Heart left ventricle (tissue), 16 donors: ENCODE measurements at places on chromosomes 7 and 10.

DNA sequence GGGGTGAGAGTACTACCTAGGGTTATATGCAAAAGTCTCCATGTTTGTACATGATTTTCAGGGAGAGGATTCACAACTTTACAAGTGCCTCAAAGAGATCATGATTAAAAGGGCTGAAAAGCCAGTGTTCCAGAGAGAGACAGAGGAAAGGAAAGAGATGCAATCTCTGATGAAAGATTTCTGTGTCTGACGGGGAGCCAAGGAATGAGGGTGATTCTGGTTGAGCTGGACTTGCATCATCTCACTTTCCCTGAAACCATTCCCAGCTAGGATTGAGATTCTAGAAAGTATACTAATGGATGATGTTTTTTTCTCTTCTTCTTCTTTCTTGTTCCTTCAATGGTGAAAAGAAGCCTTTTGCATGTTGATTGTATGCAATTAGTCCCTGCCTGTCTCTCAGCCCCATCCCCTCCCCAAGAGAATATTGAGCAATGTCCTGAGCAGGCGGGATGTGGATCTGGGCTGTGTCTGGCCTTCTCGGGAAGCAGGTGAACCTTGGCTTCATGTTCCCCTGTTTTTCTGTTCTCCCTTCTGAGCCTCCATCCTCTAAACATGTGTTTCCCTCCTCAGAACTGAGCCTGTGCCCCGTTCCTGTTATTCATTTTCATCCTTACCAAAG is 186.1 kb downstream of the ZNF365 start:
- no peak overlapping the region for H3K4me3 ChIP-seq
- DNase-seq, result no peak
- no peaks in the 10 kb centered on the region for H3K27me3 ChIP-seq
- no peak overlapping the region for H3K27ac ChIP-seq
- no peaks in the 10 kb centered on the region for H3K36me3 ChIP-seq
- peaks cover 3% of the 10 kb centered on the region for H3K4me1 ChIP-seq

- H3K27ac ChIP-seq, result no peak overlapping the region
- H3K36me3 ChIP-seq, result no peaks in the 10 kb centered on the region
- no peaks in the 10 kb centered on the region for H3K4me1 ChIP-seq
- no peak for DNase-seq
- no peak overlapping the region for H3K4me3 ChIP-seq
These were observed 282.8 kb upstream of the MGMT start for GRCh38 chr10:129184196-129184595.

DNA sequence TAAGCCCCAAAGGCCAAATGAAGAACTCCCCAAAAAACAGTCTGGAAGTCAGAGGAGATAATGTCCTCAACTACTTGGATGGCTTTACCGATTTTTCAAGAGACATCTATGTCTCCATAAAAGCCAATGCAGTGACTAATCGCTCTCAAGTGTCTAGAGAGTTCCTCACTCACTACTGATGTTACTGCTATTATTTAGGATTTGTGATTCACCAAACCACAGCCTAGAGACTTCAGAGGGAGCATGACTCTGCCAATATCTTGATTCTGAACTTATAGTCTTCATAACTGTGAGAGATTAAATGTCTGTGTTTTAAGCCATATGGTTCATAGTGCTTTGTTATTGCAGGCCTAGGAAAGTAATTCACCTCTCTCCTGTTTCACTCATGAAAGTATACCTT is 160.2 kb downstream of the IPMK start:
- H3K27ac ChIP-seq, result no peak overlapping the region
- no peaks in the 10 kb centered on the region for H3K27me3 ChIP-seq
- DNase-seq, result no peak
- H3K36me3 ChIP-seq, result no peaks in the 10 kb centered on the region

DNA sequence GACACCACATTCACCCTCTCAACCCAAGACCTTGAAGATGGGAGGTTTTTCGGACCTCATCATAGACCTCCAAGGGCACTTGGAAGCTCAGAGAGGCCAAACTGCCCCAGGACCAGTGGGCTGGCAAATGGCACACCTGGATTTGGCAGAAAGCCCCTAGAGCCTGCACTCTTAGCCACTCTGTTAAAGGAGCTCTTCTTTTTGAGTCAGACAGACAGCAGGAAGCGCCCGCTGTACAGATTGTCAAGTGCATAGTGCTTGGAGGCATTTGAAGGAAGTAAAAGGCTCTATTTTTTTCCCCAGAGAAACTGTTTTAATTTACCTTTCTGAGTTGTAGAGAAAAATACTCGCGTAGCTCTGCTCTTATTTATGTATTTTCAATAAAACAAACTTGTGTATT is 408.6 kb upstream of the GALNT17 start:
- H3K4me3 ChIP-seq, result no peak overlapping the region
- DNase-seq, result no peak
- no peak overlapping the region for H3K27ac ChIP-seq
- no peaks in the 10 kb centered on the region for H3K27me3 ChIP-seq

DNA sequence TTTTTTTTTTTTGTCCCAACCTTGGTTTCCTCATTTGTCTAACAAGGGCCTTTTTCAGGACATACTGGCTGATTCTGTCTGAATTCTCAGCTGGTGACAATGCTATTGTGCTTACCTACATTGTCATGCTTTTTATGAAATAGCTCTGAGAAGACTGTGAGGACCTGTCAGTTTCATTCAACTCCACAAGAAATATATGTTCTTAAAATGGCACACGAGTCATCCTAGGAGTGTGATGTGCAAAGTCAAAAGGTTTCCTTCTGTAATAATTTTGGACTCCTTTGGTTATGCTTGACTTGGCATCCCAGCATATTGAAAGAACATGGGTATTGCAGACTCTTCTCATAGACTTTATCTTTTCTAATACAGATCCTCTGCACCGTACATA is 316.0 kb downstream of the GFRA1 start:
- H3K27me3 ChIP-seq, result no peaks in the 10 kb centered on the region
- no peaks in the 10 kb centered on the region for H3K4me1 ChIP-seq
- no peak overlapping the region for H3K4me3 ChIP-seq

GRCh38 chr7:22579961-22580360 is 80.0 kb upstream of the STEAP1B start:
- no peak overlapping the region for H3K4me3 ChIP-seq
- DNase-seq, result no peak
- no peaks in the 10 kb centered on the region for H3K36me3 ChIP-seq
- H3K4me1 ChIP-seq, result peaks cover 16% of the 10 kb centered on the region
- H3K27ac ChIP-seq, result no peak overlapping the region

- DNase-seq, result no peak
- H3K4me3 ChIP-seq, result no peak overlapping the region
- no peaks in the 10 kb centered on the region for H3K27me3 ChIP-seq
- H3K27ac ChIP-seq, result no peak overlapping the region
These were observed 67.0 kb downstream of the IMMP2L start for GRCh38 chr7:111495173-111495810.

- H3K27ac ChIP-seq, result no peak overlapping the region
- no peak for DNase-seq
- H3K4me1 ChIP-seq, result no peaks in the 10 kb centered on the region
- H3K36me3 ChIP-seq, result no peaks in the 10 kb centered on the region
- no peak overlapping the region for H3K4me3 ChIP-seq
These were observed 343.2 kb upstream of the TMEM229A start for GRCh38 chr7:124376111-124376510.

- no peaks in the 10 kb centered on the region for H3K36me3 ChIP-seq
- DNase-seq, result no peak
- peaks cover 20% of the 10 kb centered on the region for H3K4me1 ChIP-seq
These were observed 5.8 kb upstream of the KCNH2 start for GRCh38 chr7:150983893-150984368.

DNA sequence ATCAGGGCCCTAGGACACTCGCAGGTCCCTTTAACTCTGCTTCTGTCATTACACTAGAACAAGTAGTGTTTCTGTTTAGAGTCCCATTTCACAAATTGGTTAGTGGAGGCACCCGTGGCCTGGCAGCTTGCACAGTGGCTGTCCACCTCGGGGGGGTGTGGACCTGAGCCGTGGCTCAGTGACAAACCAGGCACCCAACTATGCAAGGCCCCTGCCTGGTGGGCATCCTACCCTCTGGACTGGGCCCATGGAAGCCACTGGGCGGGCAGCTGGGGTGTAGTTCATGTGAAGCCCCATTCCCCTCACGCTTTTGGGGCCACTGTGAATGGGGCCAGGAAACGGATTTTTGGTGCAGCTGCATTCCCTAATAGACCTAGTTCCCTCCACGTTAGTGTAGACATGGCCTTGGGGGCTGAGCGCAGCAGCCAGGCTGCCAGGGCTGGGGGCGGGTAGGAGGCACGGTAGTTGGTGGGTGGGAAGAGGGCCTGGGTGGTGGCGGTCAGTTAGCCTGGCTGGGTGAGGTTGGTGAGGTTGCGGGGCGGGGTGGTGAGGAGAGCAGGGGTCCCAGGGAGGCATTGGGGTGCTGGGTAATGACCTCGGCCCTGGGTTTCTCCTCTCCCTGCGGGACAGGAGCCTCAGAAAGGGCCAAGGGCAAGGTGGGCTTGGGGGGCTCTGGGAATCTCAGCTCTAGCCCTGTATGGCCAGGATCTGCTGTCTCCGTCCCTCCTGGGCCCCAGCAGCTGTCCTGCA is 18.7 kb downstream of the ZNF316 start:
- peaks cover 38% of the 10 kb centered on the region for H3K36me3 ChIP-seq
- DNase-seq, result no peak
- H3K4me1 ChIP-seq, result no peaks in the 10 kb centered on the region
- no peaks in the 10 kb centered on the region for H3K27me3 ChIP-seq
- no peak overlapping the region for H3K27ac ChIP-seq
- no peak overlapping the region for H3K4me3 ChIP-seq

DNA sequence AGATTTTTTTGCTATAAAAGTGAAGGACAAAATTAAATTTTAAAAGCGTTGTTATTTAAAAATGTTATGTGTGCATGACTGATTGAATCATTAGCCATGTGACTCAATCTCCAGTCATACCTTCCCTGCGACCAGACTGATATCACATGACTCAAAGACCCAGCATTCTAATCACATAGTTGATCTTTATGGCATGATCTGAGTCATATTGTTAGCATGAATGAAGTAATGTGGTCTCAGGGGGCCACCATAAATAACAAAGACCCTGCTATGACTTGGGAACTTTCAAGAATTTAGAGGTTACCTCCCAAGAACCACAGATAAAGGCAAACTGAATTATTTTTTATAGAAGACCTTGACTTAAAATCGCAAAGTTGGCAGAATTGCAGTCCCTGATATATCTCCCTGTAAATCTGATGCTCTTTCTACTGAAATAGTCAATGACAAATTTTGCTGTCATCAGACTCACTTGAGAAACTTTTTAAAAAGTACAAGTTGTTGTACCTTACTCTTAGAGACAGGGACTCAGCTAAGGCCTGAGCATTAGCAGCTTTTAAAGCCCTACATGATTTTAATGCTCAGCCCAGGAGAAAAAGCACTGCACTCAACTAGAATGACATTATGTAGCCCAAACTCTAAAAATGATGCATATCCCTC is 717.3 kb downstream of the XPNPEP1 start:
- no peaks in the 10 kb centered on the region for H3K36me3 ChIP-seq
- no peak overlapping the region for H3K27ac ChIP-seq
- DNase-seq, result no peak
- no peaks in the 10 kb centered on the region for H3K27me3 ChIP-seq
- no peaks in the 10 kb centered on the region for H3K4me1 ChIP-seq

DNA sequence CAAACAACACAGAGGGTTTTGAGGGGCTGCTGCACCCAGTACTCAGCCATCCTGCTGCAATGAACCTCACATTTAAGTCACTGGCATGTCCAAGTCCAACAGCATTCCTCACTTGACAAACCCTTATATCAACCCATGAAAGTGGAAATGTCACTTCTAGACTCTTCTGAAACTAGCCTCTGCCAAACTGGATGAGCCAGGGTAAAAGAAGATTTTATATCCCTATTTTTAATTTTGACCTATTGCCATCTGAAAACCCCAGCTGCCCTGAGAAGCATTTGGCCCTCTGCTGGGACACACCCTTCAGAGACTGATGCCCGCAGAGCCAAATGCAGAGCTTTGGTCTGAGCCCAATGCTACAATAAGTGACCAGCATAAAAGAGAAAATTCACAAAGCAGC is 201.1 kb downstream of the ANK3 start:
- H3K27ac ChIP-seq, result peak overlapping the region; percentile 36
- H3K4me3 ChIP-seq, result no peak overlapping the region
- no peaks in the 10 kb centered on the region for H3K36me3 ChIP-seq
- H3K27me3 ChIP-seq, result no peaks in the 10 kb centered on the region
- H3K4me1 ChIP-seq, result no peaks in the 10 kb centered on the region

DNA sequence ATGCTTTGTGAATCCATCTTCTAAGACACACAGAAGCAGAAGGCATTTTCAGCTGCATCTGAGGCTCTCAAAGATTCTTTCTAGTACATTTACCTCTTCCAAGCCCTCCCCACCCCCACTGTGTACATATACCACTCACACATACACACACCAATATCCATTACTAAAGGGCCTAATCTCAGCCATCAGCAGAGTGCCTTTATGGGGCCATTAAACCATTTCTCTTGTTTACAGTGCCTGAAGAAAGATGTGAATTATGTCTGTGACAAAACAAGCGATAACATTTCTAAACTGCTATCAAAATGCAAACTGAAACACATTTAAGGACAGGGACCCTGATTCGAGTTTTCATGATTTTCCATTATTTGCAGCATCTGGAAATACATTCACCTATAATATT is 40.0 kb downstream of the ETV1 start:
- no peaks in the 10 kb centered on the region for H3K36me3 ChIP-seq
- H3K27ac ChIP-seq, result no peak overlapping the region
- no peaks in the 10 kb centered on the region for H3K4me1 ChIP-seq
- H3K4me3 ChIP-seq, result no peak overlapping the region
- DNase-seq, result no peak
- no peaks in the 10 kb centered on the region for H3K27me3 ChIP-seq

DNA sequence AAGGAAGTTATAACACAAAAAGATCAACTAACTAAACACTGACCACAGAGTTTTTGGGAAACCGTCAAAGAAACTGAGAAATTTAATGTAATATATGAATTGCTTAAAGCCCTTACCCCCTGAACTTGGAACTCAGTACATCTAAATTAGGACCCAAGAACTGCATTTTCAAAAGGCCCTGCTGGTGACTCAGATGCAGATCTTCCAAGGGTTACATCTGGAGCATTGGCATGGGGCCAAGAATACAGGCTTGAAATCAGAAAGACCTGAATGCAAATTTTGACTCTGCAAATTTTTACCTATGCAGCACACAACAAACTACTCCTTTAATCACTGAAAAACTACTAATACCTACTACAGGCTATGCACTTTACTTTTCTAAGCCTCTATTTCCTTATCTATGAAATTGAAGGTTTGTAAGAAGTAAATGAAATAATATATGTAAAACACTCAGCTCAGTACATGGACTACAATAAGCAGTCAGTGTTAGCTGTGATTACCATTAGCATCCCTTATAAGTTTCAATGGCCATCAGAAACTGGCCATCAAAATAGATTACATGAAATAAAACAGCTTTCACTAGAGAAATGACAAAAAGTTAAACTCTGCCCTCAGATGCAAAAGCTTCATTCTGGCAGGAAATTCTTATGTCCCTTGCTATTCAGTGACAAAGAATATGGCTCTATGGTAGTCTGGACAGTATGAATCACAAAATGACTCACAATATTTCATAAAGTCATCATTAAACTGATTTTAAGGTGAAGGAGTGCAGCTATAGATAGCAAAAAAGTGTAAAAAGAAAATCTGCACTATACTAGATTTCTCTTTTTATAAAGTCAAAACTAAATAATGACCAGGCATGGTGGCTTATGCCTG is 43.6 kb downstream of the NSUN6 start:
- no peak overlapping the region for H3K27ac ChIP-seq
- H3K27me3 ChIP-seq, result no peaks in the 10 kb centered on the region
- DNase-seq, result peak; percentile 32
